ENCODE measurements at places on chromosomes 5 and 9. TPM values are rescaled to one million over a fixed set of nuclear protein-coding genes. Genes with fewer than 3 reads are reported as not detected.
A peak's percentile ranks its signal among the peaks of the same experiment; 100 is the strongest.

GRCh38 chr9:4844056-4844838 is 51.5 kb downstream of the RCL1 start:
- no peaks in the 10 kb centered on the region for H3K27me3 ChIP-seq
- H3K27ac ChIP-seq, result no peak overlapping the region
- peaks cover 44% of the 10 kb centered on the region for H3K36me3 ChIP-seq
- H3K4me1 ChIP-seq, result peaks cover 15% of the 10 kb centered on the region
- no peak for DNase-seq

The ECM2 gene
- total RNA-seq, result 6.1 TPM

The THBS4 gene
- 1.1 TPM for total RNA-seq

The TTC39B gene
- total RNA-seq, result 55.3 TPM

DNA sequence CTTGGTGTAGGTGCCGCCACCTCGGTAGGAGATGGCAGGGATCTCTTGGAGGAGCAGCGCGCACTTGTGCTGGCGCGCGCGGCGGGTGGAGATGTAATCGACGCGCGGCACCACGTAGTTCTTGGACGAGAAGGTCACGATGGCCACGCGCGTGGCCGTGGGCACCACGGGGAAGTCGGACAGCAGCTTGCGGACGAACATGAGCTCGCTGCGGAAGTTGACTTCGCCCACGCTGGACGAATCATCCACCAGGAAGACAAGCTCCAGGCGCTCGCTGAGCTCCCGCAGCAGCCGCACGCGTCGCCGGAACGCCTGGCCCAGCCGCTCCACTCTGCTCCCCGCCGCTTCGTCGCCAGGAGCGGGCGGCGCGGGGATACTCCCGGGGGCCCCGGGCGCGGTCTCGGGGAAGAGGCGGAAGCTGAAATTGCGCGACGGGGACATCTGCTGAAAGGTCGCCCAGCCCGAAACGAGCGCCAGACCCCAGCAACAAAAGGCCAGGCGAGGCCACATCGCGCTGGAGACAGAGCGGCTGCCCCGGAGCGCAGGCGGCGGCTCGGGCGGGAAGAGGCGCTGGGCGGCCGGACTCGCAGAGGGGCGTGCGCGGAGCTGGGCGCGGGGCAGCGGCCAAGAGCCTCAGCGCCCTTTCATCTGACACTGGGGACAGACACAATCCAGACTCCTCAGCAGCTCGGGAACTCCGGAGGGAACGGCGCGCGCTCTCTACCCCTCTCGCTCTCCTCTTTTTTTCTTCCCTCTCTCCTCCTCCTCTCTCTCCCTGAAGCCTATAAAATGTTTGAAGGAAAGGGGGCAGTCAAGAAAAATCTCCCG is at the start of gene SVEP1:
Gene SVEP1, minus strand, starts transcription at position 708 of the 828 bp plus-strand sequence. Its CDS starts 198 bp downstream, at position 510.
- peaks cover 43% of the 10 kb centered on the region for H3K27me3 ChIP-seq
- H3K27ac ChIP-seq, result peak within 1 kb of the TSS; percentile 72
- peak within 1 kb of the TSS; percentile 60 for H3K4me3 ChIP-seq
- no peaks in the 10 kb centered on the region for H3K36me3 ChIP-seq
- DNase-seq, result no peak

The C9orf50 gene
- total RNA-seq, result 0.64 TPM

The CA9 gene
- total RNA-seq, result not detected

DNA sequence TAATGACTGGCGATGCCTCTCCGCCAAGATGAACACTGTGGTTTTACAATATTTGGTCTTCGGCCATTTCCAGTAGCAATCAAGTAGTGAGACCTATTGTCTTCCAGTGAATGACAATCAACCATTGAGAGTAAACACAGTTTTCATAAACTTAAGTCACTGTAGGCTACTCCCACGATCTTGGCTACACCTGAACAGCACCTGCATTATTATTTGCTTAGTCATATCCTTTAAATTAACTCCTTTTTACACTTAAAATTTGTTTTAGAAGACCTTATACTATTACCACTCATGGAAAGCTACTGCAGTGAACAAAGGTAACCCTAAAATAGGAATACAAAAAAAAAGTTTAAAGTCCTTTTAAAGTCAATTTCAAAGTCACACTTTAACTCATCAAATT is 58.2 kb downstream of the ZNF354C start:
- no peak for DNase-seq
- H3K27ac ChIP-seq, result no peak overlapping the region
- peaks cover 19% of the 10 kb centered on the region for H3K36me3 ChIP-seq
- H3K4me1 ChIP-seq, result no peaks in the 10 kb centered on the region
- H3K4me3 ChIP-seq, result no peak overlapping the region

The GRM6 gene
- not detected for total RNA-seq

DNA sequence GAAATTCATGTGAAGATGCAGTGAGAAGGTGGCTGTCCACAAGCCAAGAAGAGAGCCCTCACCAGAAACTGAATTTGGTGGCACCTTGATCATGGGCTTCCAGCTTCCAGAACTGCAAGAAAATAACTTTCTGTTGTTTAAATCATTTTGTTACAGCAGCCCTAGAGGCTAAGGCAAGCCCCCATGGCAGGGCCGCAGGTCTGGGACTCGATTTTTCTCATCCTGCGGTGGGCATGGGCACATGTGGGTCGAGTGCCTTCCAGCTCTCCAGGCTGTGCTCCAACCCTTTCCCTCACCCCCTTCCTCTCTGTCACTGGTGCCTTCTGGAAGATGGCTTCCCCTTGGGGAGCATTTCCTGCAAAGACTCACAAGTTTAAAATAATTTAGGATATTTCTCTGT is 40.7 kb downstream of the AHRR start:
- no peaks in the 10 kb centered on the region for H3K4me1 ChIP-seq
- H3K36me3 ChIP-seq, result no peaks in the 10 kb centered on the region
- H3K27ac ChIP-seq, result no peak overlapping the region
- H3K4me3 ChIP-seq, result no peak overlapping the region
- H3K27me3 ChIP-seq, result no peaks in the 10 kb centered on the region
- no peak for DNase-seq

The FOXD4L6 gene
- total RNA-seq, result not detected

- H3K36me3 ChIP-seq, result no peaks in the 10 kb centered on the region
- peak overlapping the region; percentile 90 for H3K4me3 ChIP-seq
- no peaks in the 10 kb centered on the region for H3K27me3 ChIP-seq
- peaks cover 35% of the 10 kb centered on the region for H3K4me1 ChIP-seq
- DNase-seq, result no peak
- peak overlapping the region; percentile 67 for H3K27ac ChIP-seq
Observed at GRCh38 chr9:137604345-137605086, 970 bp upstream of the ARRDC1 start.

The ENC1 gene
- 6.4 TPM for total RNA-seq

The LCN6 gene
- 4.6 TPM for total RNA-seq

- no peak overlapping the region for H3K27ac ChIP-seq
- H3K4me3 ChIP-seq, result peak overlapping the region; percentile 87
- H3K4me1 ChIP-seq, result peaks cover 25% of the 10 kb centered on the region
- peak; percentile 35 for DNase-seq
- H3K36me3 ChIP-seq, result no peaks in the 10 kb centered on the region
- H3K27me3 ChIP-seq, result no peaks in the 10 kb centered on the region
Observed at GRCh38 chr9:34177593-34178435, 1.0 kb upstream of the UBAP1 start.

The PCDHB16 gene
- total RNA-seq, result 3.4 TPM

- H3K36me3 ChIP-seq, result no peaks in the 10 kb centered on the region
- no peak for DNase-seq
- H3K4me3 ChIP-seq, result no peak overlapping the region
- H3K27me3 ChIP-seq, result no peaks in the 10 kb centered on the region
- H3K27ac ChIP-seq, result peak overlapping the region; percentile 62
Observed at GRCh38 chr5:77167695-77168121, 42.8 kb upstream of the PDE8B start.

DNA sequence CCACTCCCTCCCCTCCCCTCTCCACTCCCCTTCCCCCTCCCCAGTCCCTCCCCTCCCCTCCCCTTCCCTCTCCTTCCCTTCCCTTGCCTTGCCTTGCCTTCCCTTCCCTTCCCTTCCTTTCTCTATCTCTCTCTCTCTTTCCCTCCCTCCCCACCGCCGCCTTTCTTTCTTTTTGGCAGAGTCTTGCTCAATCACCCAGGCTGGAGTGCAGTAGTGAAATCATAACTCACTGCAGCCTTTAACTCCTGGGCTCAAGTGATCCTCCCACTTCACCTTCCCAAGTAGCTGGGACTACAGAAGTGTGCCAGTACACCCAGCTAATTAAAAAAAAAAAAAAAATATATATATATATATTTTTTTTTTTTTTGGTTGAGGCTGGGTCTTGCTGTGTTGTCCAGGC is 45.5 kb downstream of the IL31RA start:
- peaks cover 10% of the 10 kb centered on the region for H3K4me1 ChIP-seq
- no peak for DNase-seq
- no peaks in the 10 kb centered on the region for H3K36me3 ChIP-seq
- H3K27ac ChIP-seq, result no peak overlapping the region
- no peak overlapping the region for H3K4me3 ChIP-seq

GRCh38 chr5:115338851-115339250 is 42.4 kb upstream of the CCDC112 start:
- no peak for DNase-seq
- no peak overlapping the region for H3K27ac ChIP-seq
- no peak overlapping the region for H3K4me3 ChIP-seq

The OR5C1 gene
- total RNA-seq, result not detected

DNA sequence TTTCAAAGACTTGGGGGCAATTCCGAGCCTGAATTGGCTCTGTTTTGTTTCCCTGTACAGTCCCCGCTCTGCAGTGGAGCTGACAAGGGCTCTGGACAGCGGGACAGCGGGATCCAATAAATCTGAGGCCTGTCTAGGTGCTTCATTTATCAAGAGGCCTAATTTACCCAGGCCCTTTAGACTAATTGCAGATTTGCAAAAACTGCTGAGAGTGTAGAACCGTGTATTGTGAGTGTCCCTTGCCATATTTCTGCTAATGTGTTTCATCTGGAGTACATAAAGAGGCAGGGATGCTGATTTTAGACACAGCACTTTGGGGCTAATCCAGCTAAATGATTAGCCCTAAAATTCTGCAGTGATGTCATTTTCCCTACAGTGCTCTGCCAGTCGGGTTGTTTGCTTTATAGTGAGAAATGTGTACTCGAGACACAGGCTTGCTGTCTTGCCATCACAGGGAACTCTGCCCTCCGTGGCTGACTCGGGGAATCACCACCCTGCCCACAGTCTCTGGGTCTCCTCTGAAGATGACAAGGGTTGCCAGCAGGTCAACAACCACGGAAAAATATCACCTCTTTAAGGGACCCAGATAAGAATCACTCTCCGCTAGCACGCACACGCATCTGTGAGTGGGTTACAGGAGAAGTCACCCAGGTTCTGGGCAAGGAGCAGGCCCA is 592.0 kb downstream of the BNC2 start:
- H3K27ac ChIP-seq, result no peak overlapping the region
- H3K27me3 ChIP-seq, result no peaks in the 10 kb centered on the region
- H3K4me3 ChIP-seq, result no peak overlapping the region
- peaks cover 9% of the 10 kb centered on the region for H3K4me1 ChIP-seq
- no peaks in the 10 kb centered on the region for H3K36me3 ChIP-seq

- no peak for DNase-seq
- no peak overlapping the region for H3K27ac ChIP-seq
- H3K4me1 ChIP-seq, result no peaks in the 10 kb centered on the region
- H3K4me3 ChIP-seq, result no peak overlapping the region
- no peaks in the 10 kb centered on the region for H3K36me3 ChIP-seq
- no peaks in the 10 kb centered on the region for H3K27me3 ChIP-seq
Observed at GRCh38 chr9:116468369-116468768, 218.7 kb upstream of the TRIM32 start.

DNA sequence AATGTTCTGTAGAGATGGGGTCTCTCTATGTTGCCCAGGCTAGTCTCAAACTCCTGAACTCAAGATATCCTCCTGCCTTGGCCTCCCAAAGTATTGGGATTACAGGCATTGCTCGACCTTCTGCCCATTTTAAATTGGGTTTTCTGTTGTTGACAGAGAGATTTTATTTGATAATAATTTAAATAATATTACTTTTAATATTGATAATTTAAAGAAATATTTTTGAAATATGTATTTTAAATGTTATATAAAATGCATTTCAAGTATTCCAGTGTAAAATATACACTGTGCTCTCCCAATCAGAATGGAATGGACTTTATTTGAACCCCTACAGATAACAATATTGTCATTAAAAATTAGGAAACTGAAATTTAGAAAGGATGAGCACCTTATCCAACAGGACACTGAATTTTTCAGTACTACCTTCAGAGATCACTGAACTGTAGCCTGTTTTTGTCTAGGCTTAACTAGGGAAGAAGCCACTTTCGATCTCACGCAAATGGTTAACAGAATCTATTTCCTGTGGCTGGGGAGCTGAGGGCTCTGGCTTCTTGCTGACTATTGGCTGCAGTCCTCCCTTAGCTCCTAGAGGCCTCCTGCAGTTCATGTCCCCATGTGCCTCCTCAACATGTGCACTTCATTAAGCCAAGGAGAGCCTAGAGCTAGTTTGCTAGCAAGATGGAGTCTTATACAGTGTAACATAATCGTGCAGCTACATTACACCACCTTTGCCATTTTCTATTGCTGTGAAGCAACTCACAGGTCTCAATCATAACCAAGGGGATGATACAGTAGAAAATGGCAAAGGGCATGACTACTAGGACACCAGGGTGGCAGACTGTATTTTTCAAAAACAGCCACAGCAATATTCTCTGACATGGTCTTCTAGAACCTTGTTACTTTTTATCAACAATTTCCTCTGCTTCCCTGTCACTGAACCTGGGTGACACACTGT is 150.0 kb downstream of the CDC42SE2 start:
- peaks cover 3% of the 10 kb centered on the region for H3K36me3 ChIP-seq
- H3K27me3 ChIP-seq, result no peaks in the 10 kb centered on the region
- H3K4me3 ChIP-seq, result no peak overlapping the region
- H3K27ac ChIP-seq, result no peak overlapping the region
- no peak for DNase-seq
- peaks cover 4% of the 10 kb centered on the region for H3K4me1 ChIP-seq

GRCh38 chr5:169945831-169946261 is 34.4 kb downstream of the INSYN2B start:
- H3K4me1 ChIP-seq, result peaks cover 11% of the 10 kb centered on the region
- no peaks in the 10 kb centered on the region for H3K27me3 ChIP-seq
- peak overlapping the region; percentile 49 for H3K27ac ChIP-seq
- no peaks in the 10 kb centered on the region for H3K36me3 ChIP-seq
- DNase-seq, result peak; percentile 80

The C1QTNF3 gene
- total RNA-seq, result 30.1 TPM

DNA sequence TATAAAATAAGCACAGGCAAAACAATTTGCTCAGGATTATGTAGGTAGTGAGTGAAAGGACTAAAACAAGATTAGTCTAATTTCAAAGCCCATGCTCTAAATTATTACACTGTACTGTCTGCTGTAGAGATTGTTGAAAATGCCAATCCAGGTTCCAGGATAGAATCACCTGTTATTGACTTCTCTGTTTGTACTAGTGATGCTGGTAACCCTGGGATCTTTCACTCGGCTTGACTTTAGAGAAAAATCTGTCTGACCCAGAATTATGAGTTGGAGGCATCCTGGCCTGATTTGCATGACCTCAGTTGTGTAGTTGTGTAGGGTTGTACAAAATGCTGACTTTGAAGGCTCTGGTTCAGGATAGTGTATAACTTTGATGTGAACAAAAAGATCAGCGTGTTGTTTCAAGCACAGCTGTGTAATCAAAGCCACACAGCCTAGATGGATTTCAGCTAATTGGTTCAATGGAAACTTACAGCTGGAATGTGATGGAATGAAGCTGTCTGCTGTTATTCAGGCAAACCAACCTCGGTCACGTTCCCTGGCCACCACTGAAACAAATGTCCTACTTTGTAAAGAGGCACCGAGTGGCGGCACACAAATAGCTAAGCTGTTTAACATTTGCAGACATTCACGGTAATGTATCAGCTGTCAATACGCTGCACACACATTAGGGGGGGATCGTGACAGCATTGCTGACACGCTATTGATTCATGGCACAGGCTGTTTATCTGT is 340.3 kb downstream of the KCTD16 start:
- DNase-seq, result no peak
- no peaks in the 10 kb centered on the region for H3K4me1 ChIP-seq
- H3K27me3 ChIP-seq, result no peaks in the 10 kb centered on the region
- no peak overlapping the region for H3K4me3 ChIP-seq
- H3K27ac ChIP-seq, result no peak overlapping the region

All from suprapubic skin (tissue), 4 donors.